ENCODE measurements at places on chromosomes 12 and 14.

DNA sequence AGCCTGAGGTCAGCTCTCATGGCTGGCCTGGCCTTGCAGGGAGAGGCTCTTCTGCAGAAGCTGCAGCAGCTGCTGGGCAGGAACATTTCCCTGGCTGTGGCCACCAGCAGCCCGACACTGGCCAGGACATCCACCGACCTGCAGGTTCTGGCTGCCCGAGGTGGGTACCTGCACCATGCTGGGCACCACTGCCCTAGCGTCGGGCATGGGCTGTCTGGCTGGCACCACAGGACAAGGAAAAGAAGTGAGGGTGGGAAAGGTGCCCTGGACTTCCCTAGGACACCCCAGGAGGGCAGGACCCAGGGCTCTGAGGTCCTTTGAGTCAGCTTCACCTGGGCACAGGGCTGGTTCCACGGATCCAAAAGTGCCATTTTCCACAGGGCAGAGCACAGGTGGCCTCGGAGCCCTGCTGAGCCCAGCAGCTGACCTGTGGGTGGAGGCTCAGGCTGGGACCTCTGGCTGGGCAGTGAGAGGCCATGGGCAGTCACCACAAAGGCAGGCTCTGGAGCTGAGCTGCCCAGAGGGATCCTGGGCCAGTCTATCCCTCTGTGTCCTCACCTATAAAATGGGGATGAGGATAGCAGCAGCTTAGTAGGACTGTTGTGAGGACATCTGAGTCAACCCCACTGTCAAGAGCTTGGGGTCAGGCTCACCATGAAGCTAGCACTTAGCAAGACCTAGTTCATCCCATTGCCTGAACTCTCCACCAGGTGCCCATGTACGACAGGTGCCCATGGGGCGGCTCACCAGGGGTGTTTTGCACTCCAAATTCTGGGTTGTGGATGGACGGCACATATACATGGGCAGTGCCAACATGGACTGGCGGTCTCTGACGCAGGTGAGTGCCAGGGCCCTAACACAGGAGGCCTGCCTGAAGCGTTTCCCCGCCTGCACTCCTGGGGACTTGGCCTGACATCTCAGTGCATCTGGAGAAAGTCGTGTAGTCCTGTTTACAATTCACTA lies 4.9 kb downstream of the PLD4 start:
- DNase-seq: no peak

DNA sequence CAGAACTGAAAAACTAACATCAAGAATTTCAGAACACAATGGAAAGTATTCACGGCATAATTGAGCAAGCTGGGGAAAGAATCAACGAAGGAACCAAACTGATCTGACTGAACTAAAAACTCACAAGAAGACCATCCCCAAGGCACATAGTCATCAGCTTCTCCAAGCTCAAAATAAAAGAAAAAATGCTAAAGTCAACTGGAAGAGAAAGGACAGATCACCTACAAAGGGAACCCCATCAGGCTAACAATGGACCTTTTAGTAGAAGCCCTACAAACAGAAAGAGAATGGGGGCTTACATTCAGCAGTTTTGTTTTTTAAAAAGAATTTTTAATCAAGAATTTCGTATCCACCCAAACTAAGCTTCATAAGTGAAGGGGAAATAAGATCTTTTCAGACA lies 11.7 kb downstream of the TAS2R50 start:
- no peak for DNase-seq

GRCh38 chr12:38761636-38762342 lies 143.6 kb downstream of the CPNE8 start:
- no peak for DNase-seq

- no peak for DNase-seq
Measured at GRCh38 chr12:132689227-132689626, 1.8 kb downstream of the PXMP2 start.

GRCh38 chr14:75977582-75977943 lies 4.2 kb downstream of the TGFB3 start:
- no peak for DNase-seq

GRCh38 chr12:16606991-16607390 lies 1.0 kb upstream of the LMO3 start:
- DNase-seq: no peak

GRCh38 chr12:71948390-71948789 lies 9.7 kb downstream of the TPH2 start:
- no peak for DNase-seq

- no peak for DNase-seq
Measured at GRCh38 chr12:116306968-116307367, 29.5 kb upstream of the MED13L start.

DNA sequence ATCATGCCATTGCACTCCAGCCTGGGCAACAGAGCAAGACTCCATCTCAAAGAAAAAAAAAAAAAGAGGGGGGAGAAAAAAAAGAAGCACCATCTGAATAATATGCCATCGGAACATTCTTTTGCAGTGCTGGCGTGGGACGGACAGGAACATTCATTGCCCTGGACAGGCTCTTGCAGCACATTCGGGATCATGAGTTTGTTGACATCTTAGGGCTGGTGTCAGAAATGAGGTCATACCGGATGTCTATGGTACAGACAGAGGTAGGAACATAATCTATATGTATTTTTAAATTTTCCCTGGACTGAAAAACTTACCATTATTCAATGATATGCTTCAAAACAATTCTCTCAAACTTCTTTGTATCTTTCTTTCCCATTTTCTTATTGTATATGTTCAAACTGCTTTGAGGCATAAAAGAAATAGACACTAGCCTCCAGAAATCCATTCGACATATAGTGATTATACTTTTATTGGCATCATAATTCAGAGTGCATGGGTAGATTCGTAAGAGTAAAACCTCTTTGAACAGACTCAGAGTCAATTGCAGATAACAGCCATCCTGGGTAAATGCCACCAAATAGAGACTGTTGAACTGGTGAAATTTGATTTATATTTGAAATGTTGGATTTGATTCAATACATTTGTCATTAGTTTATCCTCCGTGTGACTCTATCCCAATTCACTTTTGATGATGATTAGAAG lies 199.7 kb downstream of the EPS8 start:
- DNase-seq: no peak

Measured in LNCaP clone FGC (cell line).